ENCODE measurements at places on chromosomes 4 and X.

DNA sequence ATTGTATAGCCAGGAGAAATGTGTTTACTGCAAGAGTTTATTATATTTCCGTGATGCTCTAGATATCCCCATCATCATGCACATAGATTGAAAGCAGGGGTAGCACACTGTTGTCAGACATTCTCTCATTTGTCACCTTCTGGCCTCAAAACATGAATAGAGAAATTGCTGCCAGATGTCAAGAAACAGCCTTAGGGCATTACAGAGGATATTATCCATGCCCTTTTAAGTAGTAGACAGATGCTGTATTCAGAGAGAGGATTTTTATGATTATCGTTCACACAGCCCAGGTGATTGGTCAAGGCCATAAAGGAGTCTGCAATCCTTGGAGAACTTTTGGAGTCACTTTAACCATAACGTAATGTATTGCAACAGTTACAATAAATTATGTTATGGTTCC, 1961.5 kb upstream of the TENM3 start:
- DNase-seq = no peak

DNA sequence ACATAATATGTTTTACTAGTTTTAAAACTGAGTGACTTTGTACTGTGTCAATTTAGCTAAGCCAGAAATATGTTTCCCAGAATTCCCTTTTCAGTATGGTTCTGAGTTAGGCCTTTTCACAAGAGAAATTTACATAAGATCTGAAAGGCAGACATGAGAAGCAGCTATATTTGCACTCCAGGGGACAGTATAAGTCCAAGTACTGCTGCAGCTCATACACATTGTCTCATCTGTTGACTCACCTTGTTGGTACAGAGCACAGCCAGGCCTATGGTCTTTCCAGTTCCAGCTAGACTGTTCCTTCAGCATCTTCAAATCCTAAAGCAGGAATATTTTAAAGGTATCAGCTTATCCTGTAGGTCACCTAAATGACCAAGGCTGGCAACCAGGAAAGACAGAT, 53.5 kb downstream of the BMP3 start:
- no peak for DNase-seq

GRCh38 chrX:1679238-1679637, 64.4 kb downstream of the ASMT start:
- no peak for DNase-seq

DNA sequence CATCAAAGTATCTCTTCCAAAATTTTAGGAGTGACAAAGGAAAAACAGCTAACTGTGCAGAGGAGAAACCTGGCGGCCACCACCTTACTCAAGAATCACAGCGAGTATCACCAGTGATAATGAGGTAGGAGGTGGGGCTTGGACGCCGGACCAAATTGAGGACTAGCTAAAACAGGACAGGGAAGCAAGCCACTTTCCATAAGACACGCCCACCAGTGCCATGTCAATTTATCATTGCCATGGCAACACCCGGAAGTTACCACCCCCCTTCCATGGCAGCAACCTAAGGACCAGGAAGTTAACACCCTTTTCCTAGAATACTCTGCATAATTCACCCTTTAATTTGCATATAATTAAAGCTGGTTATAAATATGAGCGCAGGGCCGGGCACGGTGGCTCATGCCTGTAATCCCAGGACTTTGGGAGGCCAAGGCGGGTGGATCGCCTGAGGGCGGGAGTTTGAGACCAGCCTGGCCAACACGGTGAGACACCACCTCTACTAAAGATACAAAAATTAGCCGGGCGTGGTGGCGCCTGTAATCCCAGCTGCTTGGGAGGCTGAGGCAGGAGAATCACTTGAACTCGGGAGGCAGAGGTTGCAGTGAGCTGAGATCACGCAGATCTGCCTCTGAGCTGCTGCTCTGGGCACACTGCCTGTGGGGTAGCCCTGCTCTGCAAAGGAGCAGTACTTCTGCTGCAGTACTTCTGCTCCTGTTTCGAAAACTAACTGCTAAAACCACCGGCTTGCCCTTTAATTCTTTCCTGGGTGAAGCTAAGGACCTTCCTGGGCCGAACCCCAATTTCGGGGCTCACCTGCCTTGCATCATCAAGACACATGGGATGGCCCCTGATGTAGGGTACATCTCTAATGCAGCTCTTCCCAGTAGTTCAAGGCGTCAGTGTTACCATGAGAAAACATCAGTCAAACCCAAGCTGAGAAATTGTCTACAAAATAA, 116.7 kb downstream of the HMX1 start:
- DNase-seq = no peak

GRCh38 chr4:31844350-31844749, 1124.2 kb downstream of the PCDH7 start:
- no peak for DNase-seq

- no peak for DNase-seq
These were observed 143.1 kb upstream of the BCOR start for GRCh38 chrX:40240844-40241243.

GRCh38 chr4:113311047-113311446, 261.6 kb downstream of the ANK2 start:
- DNase-seq = no peak

GRCh38 chr4:95516528-95517017, 32.2 kb downstream of the UNC5C start:
- DNase-seq = no peak

GRCh38 chr4:165602621-165603020, 223.8 kb downstream of the CPE start:
- no peak for DNase-seq

GRCh38 chr4:100149190-100149589, 41.1 kb downstream of the DDIT4L start:
- no peak for DNase-seq

GRCh38 chr4:174207367-174207766, 76.1 kb downstream of the FBXO8 start:
- DNase-seq = no peak

DNA sequence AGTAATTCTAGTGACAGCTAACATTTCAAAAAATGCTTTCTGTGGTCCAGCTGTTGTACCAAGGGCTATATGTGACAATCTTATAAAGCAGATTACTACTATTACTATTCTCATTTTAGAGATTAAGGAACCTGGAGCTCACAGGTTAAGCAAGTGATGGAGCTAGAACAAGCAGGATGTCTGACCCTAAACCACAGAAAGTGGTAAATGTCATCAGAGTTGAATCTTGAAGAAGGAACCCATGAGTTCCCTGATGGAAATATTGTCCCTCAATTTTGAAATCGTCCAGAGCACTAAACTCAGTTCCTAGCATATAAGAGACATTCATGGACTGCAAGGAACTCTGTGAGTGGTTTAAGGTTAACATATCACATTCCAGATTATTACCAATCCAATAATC, 214.0 kb downstream of the APBB2 start:
- no peak for DNase-seq

GRCh38 chrX:53256446-53257041, 24.8 kb downstream of the IQSEC2 start:
- DNase-seq = no peak

DNA sequence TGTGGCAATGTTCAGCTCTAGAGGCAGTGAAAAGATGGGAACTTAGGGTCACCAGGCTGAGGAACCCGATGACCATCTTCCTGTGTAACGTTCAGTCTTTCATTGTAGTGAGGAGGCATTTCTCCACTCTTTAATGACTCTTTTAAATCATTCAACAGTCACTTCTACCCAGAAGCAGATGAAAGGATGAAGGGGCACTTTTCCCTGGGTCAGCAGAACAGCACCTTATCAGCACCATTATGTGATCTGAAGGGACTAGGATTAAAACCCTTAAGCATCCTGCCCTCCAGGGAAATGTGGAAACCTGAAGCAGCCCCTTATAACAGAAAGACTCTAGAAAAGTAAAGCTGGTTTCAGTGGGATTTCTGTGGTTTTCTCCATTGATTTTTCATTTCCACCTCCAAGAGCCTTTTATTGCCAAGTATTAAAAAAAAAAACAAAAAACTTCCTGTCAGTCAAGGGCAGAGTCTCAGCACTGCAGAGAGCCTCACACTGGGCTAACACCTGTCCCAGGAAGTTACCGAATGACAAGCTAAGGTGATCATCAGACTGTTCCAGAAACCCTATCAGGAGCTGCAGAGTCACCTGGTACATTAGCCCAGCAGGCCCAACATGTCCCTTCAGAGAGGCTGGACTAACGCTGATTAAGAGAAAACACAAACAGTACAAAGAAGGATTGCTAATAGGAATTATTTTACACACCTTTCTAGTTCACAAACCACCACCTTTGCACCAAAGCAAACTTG, 185.9 kb downstream of the SHROOM3 start:
- no peak for DNase-seq

- no peak for DNase-seq
These were observed 397.0 kb downstream of the GPAT3 start for GRCh38 chr4:83932750-83933391.

- no peak for DNase-seq
These were observed 294.1 kb downstream of the ARHGAP24 start for GRCh38 chr4:85769009-85769408.

GRCh38 chrX:150635952-150636351, 57.2 kb upstream of the MTMR1 start:
- DNase-seq = no peak

- DNase-seq = no peak
These were observed 86.7 kb downstream of the NHSL2 start for GRCh38 chrX:71997320-71997719.

GRCh38 chr4:7805533-7806337, 133.9 kb downstream of the AFAP1 start:
- DNase-seq = no peak

GRCh38 chrX:20265726-20266681, 705 bp downstream of the RPS6KA3 start:
- no peak for DNase-seq

GRCh38 chrX:150482537-150483206, 85.7 kb upstream of the MTM1 start:
- DNase-seq = peak; percentile 0

GRCh38 chr4:140930557-140930956, 174.4 kb upstream of the TBC1D9 start:
- no peak for DNase-seq

DNA sequence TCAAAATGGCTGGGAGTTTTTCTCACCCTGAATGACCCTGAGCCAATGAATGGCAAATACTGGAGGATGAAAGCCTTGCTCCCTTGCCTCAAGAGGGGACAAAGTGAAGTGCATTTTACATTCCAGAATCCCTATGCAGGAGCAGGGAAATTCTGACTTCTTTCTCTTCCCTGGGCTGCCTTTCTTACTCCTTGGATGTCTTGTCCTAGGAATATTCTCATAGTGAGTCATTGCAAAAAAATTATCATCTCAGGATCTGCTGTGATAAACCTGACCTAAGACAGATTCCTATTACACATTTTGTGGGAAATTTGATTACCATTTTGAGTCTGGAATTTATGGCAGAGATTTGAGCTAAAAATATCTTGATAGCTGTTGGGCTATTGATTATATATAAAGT, 199.9 kb downstream of the TMA16 start:
- DNase-seq = no peak

- no peak for DNase-seq
These were observed 68.0 kb downstream of the IL21 start for GRCh38 chr4:122552898-122553297.

DNA sequence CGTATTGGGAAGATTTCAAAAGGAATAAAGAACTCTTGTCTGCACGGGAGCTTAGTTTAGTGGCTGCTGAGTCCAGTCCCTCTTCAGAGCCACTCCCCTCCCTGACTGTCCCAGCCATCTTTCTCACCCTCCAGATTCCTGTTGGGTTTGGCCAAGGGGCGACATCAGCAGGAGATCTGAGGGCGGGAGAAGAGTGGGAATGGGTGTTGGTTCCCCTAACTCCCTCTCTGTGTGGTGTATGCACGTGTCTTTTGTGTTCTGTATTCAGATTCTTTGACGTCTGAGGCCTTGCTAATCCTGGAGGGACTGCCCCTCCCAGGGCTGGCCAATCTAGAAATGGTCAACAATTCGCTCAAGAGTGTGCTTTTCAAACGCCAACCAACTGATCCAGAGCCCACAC, 37.4 kb downstream of the CYTL1 start:
- no peak for DNase-seq

GRCh38 chr4:38856524-38857337, at the start of gene TLR6:
Gene TLR6, minus strand, starts transcription at chr4:38856817. Its CDS starts 27,344 bp downstream, at chr4:38829473.
- peak; percentile 9 for DNase-seq

DNA sequence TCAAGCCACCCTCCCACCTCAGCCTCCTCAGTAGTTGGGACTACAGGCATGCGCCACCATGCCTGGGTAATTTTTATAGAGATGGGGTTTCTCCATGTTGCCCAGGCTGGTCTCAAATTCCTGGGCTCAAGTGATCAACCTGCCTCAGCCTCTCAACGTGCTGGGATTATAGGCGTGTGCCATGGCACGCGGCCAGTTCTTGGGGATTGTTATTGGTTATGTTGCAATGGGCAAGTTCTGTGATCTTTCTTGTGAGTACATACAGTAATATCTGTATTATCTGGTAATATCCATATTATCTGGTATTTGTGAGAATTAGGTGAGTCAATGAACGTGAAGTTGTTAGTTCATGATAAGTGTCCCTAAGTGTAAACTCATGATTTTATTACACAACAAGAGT, 90.3 kb upstream of the TBL1X start:
- DNase-seq = no peak

DNA sequence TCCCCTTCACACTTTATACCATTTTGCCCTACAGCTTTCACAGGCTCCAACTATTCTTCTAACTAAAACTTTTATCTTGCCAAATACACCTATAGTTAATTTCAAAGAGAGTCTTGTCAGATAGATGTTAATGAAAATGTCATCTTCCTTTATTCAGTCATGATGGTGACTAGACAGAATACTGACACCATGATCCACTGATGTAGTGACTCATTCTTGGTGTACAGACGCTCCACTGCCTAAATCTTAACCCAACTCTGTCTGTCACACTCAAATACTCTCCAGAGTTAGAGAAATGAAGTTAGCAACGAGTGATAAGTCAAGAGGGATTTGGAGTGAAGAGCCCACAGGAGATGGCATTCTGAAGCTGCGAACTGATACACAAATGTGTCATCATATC, 32.1 kb upstream of the HDAC8 start:
- no peak for DNase-seq

DNA sequence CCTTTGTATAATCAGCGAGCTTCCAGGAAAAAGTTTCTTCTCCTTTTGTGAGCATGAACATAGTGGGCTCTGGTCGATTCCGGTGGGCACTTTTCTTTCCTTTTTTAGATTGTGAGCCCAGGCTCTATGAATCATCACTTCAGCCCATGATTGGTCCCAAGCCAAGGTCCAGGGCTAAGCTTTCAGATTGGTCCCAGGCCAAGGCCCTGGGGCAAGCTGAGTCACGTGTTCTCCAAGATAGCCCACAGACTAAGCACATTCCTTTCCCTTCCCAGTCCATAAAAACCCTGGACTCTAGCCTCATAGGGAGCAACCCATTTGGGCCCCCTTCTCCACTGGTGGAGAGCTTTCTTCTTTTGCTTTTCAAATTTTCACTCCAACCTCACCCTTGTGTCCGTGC, 430.5 kb downstream of the NAP1L3 start:
- DNase-seq = no peak

- DNase-seq = no peak
These were observed 434.3 kb upstream of the RASGEF1B start for GRCh38 chr4:81905971-81906370.

DNA sequence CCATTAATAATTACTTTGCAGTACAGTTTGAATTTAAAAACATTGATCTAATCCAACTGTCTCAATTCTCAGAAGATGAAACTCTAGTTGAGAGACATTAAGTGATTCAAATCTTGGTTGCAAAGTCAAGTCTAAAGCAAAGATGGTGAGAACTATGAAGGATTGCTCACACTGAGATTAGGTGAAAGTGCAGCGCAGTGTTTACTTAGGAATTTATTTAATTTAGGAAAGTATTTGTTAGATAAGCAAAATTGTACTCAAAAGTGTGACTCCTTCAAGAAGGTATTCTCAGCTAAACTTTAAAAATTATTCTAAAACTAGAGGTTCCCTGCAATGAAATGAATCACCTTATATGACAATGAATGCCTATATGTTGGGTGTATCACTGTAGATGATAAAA, 454.9 kb downstream of the PDGFC start:
- DNase-seq = no peak

Data from NCI-H1694 (cell line).